ENCODE measurements at places on chromosomes 1 and 21. TPM values are rescaled to one million over a fixed set of nuclear protein-coding genes. Genes with fewer than 3 reads are reported as not detected.

The PYCR2 gene
- 72.4 TPM for polyA plus RNA-seq

The ATAD3C gene
- 14.3 TPM for polyA plus RNA-seq

The NTRK1 gene
- polyA plus RNA-seq, result 1.3 TPM

The RNF223 gene
- polyA plus RNA-seq, result 0.28 TPM

The KAZN gene
- polyA plus RNA-seq, result 17.4 TPM
